ENCODE measurements at places on chromosomes 7 and 10. TPM values are rescaled to one million over a fixed set of nuclear protein-coding genes. Genes with fewer than 3 reads are reported as not detected.

NEURL1 gene
- 1.2 TPM for total RNA-seq

SPDYE2 gene
- not detected for total RNA-seq

GCK gene
- total RNA-seq, result 0.90 TPM

GNAT3 gene
- total RNA-seq, result not detected

DNA sequence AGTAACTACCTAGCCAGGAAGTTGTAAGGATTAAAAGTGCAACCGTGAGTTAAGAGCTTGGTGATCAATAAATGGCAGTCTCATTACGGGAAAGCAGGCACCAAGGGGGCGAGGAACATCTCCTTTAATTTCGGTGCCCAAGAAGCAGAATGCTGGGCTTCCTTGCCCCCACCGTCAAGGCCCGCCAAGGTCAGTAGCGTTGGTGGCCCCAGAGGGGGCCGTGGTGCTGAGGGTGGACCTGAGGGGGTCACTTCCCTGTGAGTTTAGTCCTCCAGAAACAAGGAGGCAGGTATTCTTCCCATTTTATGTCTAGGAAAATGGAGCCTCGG lies 408 bp upstream of the MINDY4 start:
- no peaks in the 10 kb centered on the region for H3K27me3 ChIP-seq
- no peaks in the 10 kb centered on the region for H3K4me1 ChIP-seq
- no peak for DNase-seq
- peak overlapping the region; percentile 76 for H3K4me3 ChIP-seq

GRCh38 chr7:44311561-44312495 lies 13.6 kb downstream of the CAMK2B start:
- no peak overlapping the region for H3K27ac ChIP-seq
- H3K4me1 ChIP-seq, result no peaks in the 10 kb centered on the region
- no peak overlapping the region for H3K4me3 ChIP-seq
- H3K27me3 ChIP-seq, result peaks cover 8% of the 10 kb centered on the region
- no peaks in the 10 kb centered on the region for H3K36me3 ChIP-seq

- no peak for DNase-seq
- H3K4me3 ChIP-seq, result no peak overlapping the region
- peaks cover 9% of the 10 kb centered on the region for H3K36me3 ChIP-seq
- H3K27ac ChIP-seq, result no peak overlapping the region
- no peaks in the 10 kb centered on the region for H3K27me3 ChIP-seq
These were observed 12.6 kb upstream of the OR6B1 start for GRCh38 chr7:143987513-143987912.

Data from H9 (cell line).